ENCODE measurements at places on chromosomes 4 and X. TPM values are rescaled to one million over a fixed set of nuclear protein-coding genes. Genes with fewer than 3 reads are reported as not detected.

- no peak for DNase-seq
Observed at GRCh38 chrX:70124678-70125077, 8.6 kb upstream of the IGBP1 start.

DNA sequence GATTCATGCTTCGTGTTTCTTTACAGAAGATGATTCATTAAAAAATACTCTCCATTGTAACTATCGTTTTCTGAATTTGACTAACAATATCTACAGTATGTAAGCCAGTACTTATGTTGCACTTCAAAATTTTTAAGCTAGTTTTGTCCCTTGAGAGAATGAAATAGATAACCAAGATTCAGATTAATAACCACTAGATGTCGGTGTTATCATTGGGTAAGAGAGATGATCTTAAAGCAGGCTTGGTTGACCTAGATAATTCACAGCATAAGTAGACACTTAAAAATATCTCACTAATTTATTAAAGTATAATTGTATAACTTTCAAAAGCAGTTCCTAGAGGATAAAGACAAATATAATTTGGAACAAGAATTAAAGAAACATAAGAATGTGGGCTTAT is 430.9 kb downstream of the C4orf33 start:
- DNase-seq = no peak

- no peak for DNase-seq
Observed at GRCh38 chr4:174137698-174138097, 145.8 kb downstream of the FBXO8 start.

Gene PARM1
- 0.06 TPM for total RNA-seq

DNA sequence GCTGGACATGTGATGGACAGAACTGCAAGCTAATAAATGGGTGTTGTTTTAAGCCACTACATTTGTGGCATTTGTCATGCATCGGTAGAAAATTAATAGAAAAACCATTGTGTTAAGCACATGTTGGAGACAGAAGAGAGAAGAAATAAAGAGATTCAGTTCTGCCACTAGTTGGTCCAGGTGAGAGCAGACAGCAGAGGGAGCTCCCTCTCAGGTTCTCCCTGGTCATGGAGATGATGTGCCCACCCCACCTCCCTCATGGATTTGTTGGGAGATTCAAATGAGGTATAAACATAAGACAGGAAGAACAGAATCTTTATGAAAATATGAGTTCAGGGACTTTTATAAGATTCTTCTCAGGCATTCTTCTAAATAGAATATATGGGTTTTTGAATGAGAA is 36.8 kb upstream of the OCIAD2 start:
- no peak for DNase-seq

Gene DDIT4L
- total RNA-seq = 6.9 TPM

Gene STOX2
- 1.1 TPM for total RNA-seq

- DNase-seq = no peak
Observed at GRCh38 chr4:121220698-121221097, 56.6 kb upstream of the TNIP3 start.

DNA sequence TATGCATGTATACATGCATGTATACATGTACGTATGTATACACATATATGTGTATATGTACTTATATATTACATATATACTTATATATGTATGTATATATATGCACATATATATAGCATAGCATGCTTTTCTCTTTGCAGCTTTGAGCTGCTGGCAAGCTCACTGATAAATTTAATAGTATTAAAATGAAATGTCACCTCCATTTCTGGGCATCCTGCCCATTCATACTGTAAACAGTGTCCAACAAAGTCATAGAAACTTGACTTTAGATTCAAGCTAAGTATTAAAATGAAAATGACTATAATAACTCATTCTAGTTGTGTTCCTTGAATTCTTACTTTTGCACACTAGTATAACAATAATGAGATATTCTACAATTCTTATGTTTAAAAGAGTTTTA is 163.7 kb downstream of the CFAP47 start:
- DNase-seq = no peak

DNA sequence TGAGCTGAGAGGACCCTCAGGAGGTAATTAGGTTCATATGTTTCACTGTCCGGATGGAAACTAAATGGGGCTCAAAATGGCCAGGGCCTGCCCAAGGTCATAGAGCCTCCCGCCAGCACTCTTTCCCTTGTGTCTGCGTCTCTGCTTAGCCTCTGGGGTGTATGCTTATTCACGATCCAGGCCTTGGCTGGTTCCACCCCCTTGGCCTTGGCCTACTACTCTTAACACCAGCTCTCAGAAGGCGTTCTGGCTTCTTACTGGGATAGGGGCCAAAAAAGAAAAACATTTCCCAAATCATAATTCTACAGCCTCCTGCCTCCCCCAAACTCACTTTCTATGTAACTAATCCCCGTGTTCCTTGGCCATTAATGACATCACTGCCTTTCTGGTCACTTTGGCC is 68.8 kb downstream of the RTL5 start:
- no peak for DNase-seq

Gene H2BW2
- not detected for total RNA-seq

Gene ITIH6
- under 0.01 TPM for total RNA-seq

DNA sequence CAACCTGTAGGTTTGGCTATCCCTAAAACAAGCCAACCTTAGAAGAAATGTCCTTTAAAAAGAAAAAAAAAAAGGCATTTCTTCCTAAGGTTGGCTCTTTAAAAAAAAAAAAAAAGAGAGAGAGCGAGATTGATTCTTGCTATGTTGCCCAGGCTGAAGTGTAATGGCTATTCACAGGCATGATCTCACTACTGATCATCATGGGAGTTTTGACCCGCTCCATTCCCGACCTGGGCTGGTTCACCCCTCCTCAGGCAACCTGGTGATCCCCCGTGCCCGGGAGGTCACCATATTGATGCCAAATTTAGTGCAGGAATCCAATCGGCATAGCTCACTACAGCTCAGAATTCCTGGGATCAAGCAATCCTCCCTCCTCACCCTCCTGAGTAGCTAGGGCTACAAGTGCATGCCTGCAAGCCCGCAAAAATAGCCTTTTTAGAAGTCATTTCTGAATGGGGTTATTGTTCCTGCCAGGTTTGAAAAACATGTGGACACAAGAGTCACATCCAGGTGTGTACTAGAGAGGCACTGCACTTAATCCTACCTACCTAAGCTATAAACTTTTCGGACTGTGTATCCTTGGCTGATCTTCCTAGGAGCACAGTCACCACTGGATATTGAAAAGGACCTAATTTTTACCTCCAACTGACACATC is 61.4 kb upstream of the ZCCHC13 start:
- DNase-seq = no peak

Gene ART3
- total RNA-seq = 1.2 TPM

GRCh38 chr4:41590591-41590990 is 52.6 kb downstream of the LIMCH1 start:
- DNase-seq = no peak

DNA sequence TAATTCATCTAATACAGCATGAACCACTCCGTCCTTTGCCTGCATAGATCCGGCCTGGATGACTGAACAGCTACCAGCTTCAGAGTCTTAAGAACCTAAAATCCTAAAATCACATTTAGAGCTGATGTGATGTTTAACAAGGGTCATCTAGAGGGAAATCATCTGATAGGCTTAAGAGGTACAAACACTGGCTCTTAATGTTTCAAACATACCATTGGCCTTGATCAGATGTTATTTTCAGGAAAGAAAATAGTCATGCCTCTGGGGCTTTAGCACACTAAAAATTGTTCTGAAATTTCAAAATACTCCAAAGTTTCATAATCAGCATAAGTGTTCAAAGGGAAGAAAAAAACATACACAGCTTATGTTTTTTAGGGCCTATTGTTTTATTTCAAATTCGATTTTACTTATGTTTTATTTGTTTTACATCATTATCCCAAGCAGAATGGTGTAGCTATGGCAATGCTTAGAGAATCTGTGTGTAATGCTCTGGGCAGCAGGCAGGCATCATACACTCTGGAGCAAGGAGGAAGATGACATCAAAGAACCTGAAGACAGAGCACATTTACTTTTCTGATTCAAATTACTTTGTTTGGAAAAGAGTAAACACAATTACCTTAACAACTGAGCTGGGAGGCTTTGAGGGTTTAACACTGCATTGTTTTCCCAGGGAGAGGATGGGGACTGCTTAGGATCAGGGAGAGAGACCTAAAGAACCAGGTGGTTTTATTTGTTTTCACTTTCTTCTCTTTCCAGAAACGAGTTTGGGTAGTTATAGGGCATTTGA is 25.3 kb upstream of the LEF1 start:
- no peak for DNase-seq

DNA sequence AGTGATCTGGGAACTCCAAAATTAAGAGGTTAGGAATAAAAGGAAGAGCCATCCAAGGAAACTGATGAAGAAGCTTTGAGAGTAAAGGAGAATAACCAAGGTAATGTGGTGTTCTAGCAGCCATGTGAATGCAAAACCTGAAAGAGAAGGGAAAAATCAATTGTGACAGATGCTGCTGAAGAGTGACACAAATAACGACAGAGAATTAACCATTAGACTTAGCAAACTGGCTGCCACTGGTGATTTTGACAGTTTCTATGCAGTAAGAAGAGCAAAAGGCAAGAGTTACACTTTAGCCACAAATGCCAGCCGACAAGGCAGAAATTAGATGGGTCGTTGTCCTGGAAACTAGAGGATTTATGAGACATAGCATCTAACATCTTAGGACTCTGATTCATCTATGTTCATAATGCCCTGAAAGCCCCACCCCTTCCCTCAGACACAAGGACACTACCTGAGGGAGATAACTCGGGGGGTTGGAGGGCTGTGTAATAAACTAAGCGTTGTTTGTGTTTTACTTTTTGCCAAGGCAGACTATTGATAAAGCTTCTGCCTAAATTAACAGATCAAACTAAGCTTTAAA is 13.0 kb upstream of the TMEM144 start:
- no peak for DNase-seq

DNA sequence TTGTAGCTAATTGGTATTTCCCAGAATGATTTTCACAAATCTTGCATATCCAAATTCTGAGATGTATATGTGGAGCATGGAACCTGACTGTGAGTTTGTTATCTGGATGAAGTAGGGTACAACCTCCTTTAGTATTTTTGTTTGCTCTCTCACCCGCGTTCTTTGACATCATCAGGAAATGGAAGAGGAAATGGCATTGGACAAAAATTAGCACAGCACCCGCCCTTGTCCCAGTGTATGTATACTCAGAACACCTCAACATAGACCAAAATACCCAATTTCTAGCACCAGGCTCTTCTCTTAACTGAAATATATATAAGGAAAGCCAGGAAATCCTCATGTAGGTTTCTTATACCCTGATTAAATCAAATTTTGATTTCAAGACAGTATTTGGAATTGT is 6.9 kb upstream of the PGRMC2 start:
- DNase-seq = no peak

DNA sequence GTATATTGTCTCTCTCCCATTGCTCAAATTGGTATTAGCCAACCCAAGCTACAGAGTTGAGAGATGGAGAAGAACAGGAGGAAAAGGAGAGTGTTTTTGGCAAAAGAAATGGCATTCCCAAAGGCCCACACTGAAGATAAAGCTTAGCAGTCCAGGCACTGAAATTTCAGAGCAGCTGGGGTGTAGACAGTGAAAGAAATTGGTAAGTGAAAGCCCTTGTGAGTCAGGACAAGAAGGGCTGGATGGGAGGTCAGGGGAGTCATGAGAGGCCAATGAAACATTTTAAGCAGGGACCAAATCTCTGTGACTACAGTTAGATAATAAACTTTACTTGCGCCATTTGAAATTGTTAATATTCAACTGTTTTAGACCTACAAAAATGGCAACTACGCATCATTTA is 177.7 kb downstream of the ADAMTS3 start:
- DNase-seq = no peak

GRCh38 chr4:38368613-38369012 is 295.4 kb upstream of the KLF3 start:
- no peak for DNase-seq

GRCh38 chr4:116058129-116058528 is 944.7 kb upstream of the NDST4 start:
- no peak for DNase-seq

- no peak for DNase-seq
Observed at GRCh38 chrX:63869506-63869905, 84.5 kb upstream of the ARHGEF9 start.

DNA sequence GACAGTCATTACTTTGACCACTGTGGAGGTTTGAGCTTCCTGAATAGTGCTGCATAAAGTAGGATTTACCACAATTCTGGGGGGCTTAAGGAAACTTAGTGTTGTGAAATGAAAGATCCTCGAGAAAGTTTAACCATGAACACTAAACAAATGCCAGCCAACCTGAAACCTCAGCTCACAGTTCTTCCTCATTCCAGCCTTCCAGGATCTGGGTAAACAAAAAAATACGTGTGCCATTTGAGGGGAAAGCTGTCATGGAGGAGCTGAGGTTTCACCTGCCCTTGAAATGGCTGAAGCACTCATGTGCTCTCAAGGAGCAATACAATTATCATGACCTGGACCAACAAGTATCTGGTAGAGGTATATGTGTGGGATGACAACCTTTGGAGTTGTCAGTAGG is 142.7 kb downstream of the NPNT start:
- DNase-seq = no peak

DNA sequence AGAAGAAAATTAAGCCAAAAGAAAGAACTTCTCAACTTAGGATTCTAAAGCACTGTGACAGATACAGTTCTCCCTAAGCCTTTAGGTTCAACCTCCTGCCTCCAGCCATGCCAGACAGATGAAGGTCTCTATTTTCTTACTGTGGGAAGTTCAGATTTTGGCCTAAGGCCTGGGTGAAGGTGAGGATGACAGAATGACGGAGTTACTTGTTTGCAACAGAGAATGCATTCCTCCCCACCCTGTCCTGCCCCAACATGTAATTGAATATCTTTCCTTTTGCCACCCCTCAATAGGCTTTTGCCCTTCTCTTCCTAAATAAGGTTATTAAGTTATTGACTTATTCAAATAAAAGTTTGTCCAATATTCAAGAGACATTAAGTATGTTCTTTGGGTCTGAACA is 25.6 kb downstream of the SLC16A2 start:
- no peak for DNase-seq

DNA sequence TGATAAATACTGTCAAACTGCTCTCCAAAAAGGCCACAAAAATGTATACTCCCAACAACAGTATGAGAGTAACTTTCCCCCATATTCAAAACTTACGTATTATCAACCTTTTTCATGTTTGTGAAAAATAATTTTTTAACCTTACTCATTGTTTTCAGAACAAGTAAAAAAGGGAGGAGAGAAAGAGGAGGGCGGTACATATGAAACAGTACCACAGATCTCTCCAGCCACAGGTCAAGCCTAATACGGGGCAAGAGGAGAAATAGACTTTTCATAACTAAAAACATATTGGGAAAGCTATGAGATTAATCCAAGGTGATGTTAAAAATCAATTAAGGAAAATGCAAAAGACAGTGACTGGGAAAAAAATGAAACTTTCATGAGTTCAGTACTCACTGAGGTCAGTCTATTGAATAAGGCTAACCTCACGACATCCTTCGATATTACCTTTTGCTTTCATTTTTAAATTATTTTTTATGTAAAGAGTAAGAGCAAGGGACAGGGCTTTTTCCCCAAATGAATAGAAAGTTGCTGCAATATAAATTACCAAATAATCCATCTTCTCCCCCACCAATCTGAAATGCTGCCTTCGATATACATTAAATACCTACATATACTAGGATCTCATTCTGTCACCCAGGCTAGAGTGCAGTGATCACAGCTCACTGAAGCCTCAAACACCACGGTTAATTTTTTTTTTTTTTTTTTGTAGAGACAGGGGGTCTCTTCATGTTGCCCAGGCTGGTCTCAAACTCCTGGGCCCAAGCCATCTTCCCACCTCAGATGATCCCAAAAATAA is 25.3 kb downstream of the FBXW7 start:
- DNase-seq = no peak

Gene UCP1
- total RNA-seq = not detected
